ENCODE measurements at places on chromosomes 2 and 18.
A peak's percentile ranks its signal among the peaks of the same experiment; 100 is the strongest.

DNA sequence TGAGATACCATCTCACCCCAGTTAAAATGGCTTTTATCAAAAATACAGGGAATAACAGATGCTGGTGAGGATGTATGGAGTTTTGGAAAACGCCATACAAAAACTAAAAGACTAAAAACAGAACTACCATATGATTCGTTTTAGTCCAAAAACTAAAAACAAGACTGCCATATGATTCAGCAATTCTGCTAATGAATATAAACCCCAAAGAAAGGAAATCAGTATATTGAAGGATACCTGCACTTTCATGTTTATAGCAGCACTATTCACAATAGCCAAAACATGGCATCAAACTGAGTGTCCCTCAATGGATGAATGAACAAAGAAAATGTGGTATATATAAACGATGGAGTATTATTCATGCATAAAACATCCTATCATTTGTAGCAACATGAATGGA is 224.4 kb upstream of the MC4R start:
- no peak for DNase-seq

DNA sequence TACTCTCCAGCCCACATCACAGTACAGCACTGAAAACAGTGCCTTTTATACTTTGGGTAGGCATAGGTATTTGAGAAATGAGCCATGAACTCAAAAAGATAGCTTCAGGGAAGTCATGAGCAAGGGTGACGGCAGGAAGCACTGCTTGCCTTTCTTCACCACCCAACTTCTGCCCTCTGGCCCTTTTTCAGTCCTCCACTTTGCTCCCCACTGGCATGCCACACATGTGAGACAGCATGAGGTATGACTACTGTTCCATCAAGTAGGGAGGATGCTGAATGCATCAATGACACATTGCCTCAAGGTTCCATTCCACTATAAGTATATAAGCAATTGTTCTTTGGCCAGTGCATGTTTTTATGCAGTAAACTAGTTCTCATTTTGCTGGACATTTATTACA is 373.0 kb downstream of the NRXN1 start:
- peak; percentile 97 for DNase-seq

GRCh38 chr2:25939257-25939668 is 43.0 kb downstream of the KIF3C start:
- DNase-seq, result no peak

- no peak for DNase-seq
Measured at GRCh38 chr2:153551698-153552097, 73.1 kb upstream of the RPRM start.

DNA sequence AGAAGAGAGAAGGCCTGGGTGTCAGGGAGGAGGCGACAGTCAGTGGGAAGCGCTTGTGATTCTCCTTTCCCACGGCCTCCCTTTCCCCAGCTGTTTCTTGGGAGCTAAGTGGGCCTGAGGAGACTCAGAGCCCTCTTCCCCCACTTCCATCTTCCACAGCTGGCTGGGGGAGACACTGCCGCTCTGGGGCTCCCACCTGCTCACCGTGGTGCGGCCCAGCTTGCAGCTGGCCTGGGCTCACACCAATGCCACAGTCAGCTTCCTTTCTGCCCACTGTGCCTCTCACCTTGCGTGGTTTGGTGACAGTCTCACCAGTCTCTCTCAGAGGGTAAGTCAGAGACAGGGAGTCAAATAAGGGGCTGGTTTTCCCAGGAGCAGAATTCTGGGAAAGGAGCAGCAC is 7.1 kb downstream of the TMEM214 start:
- no peak for DNase-seq

DNA sequence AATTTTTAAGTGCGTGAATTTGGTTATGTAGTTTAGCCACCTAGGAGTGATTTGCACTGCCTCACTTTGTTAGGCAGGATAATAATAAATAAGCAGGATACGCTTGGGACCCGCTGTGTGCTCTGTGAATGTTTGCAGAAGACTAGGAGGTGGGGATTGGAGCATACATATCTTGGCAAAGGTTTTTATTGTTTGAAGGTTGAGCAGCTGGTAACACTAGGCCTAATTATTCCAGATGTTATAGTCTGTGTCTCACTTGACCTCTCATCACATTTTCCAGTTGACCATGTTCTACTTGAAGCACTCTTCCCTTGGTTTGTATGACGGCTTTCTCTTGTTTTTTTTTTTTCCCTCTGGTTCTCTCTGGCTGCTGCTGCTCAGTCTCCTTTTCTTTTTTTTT is 42.7 kb downstream of the FHOD3 start:
- no peak for DNase-seq

DNA sequence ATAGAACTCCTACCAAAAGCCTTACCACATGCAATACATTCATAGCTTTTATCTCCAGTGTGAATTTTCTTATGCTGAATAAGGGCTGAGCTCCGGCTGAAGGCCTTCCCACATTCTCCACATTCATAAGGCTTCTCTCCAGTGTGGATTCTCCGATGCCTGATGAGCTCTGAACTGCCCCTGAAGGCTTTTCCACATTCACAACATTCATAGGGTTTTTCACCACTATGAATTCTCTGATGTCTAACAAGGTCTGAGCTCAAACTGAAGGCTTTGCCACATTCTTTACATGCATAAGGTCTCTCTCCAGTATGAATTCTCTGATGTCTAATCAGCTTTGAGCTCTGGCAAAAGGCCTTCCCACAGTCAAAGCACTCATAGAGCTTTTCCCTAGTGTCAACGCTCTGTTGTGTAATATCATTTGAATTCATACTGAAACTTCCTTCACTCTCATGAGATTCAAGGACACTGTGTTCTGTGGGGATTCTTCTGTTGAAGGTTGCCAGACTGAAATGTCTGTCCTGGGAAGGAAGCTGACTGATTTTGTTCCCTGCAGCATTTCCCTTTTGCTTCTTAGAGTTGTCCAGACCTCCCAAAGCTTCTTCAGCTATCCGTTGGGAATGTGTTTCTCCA is 12.9 kb downstream of the ZNF397 start:
- no peak for DNase-seq

GRCh38 chr2:27290549-27290948 is 8.3 kb downstream of the TRIM54 start:
- no peak for DNase-seq

- peak; percentile 30 for DNase-seq
Measured at GRCh38 chr18:8998481-8999217, 103.8 kb upstream of the NDUFV2 start.

DNA sequence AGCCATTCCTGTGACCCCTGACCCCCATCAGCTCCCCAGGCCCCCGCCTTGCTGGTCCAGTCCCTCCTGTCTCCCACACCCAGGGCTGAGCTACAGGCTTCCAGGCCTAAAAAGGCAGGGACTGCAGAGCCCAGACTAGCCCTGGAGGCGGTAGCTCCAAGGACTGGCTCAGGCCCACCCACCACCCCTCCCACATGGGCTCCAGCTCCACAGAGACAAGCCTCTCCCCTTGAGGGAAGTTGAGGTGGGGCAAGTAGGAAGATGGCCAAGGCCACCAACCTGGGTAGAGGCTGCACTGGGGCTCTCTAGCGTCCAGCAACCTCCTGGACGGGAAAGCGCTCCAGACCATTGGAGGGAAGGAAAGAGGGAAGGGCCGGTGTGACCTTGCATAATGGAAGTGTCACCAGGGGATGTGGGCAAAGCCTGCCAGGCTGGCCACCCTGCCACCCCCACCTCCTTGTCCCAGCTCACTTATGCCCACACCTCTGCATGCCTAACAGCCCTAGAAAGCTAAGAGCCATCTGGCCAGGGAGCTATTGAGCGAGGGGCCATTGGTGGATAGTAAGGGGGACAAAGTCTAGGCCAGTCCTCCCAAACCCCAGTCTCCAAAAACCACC is 63.1 kb downstream of the TNS1 start:
- no peak for DNase-seq

GRCh38 chr18:26181343-26181826 is 44.9 kb upstream of the TAF4B start:
- DNase-seq, result no peak

DNA sequence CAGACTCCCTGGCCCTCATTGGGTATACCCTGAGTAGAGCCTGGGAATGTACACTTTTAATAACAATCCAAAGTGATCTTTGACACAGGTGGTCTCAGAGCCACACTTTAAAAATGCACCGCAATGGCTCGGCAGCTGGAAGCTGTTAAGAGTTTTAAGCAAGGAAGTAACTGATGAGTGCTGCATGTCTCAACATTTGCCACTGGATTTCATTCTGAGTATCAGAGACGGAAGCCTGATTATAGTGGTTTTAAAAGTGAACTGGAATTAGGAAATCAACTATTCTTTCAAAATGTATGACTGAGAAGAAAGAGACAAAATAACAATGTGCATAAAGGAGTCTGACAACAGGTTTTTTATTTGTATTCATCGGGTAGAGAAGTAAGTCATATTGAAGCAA is 7.5 kb downstream of the MBOAT2 start:
- DNase-seq, result no peak

DNA sequence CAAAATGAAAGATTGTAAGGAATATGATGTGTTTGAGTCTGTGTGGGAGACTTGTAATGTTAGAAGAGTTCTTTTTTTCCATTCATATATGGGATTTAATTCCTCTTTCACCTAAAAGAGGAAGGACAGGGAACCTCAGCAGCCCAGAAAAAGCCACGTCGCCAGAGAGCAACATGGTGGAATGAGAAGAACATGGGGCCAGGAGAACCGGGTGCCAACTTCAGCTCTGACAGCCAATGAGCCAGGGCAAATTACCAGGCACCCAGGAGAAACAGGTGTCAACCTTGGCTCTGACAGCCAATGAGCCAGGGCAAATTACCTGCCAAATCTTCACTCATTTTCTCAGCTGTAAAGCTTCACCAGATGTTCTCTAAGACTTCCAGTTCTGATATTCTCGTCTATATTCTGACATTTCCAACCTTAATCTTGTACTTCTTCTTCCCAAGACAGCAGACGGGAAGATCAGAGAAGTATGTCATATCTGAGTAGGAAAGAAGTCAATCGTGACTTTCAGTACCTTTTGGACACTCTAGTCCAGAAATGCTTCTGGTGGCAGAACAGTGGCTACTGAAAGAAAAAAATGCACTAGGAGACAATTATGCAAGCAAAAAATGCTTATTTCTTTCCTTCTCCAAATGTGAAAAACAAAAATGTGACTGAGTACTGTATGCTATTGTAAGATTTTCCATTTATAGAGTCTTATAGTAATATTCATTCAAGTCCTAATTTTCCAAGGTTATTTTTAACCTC is 79.2 kb upstream of the COL5A2 start:
- no peak for DNase-seq

GRCh38 chr2:8872821-8873432 is 35.5 kb upstream of the KIDINS220 start:
- peak; percentile 68 for DNase-seq

All from epithelial cell of esophagus (primary cell).